ENCODE measurements at places on chromosomes 13 and 19.

GRCh38 chr13:110559429-110559943 is 2.0 kb downstream of the RAB20 start:
- no peak for DNase-seq

DNA sequence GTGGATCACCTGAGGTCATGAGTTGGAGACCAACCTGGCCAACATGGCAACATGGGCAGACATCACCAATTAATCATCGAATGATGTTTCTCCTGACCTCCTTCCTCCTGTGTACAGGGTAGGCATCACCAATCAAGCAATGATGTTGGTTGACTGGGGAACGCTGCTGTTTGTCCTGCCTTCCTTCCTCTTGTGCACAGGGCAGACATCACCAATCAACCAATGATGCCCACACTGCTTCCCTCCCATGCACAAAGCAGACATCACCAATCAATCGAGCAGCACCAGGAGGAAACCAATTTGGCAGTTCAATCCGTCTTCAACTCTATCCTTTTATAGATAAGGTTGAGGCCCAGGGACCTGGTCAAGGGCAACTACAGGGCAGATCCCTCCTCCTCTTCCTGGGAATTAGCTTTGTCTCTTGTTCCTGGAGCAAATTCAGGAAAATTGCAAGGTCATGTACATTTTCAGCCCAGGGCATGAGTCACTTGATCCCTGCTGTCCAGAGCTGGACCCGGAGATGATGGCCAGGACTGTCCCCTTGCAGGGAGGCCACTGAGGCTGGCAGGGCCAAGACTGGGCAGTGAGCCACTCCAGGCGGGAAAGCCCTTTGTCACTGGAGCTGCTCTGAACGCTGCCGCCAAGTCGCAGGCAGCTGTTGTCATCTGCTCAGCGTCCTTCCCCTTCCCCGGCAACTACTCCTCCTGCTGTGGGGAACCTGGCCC is 5.3 kb upstream of the CSNK1G2 start:
- no peak for DNase-seq

GRCh38 chr13:68128297-68128915 is 898.3 kb upstream of the PCDH9 start:
- DNase-seq: no peak

DNA sequence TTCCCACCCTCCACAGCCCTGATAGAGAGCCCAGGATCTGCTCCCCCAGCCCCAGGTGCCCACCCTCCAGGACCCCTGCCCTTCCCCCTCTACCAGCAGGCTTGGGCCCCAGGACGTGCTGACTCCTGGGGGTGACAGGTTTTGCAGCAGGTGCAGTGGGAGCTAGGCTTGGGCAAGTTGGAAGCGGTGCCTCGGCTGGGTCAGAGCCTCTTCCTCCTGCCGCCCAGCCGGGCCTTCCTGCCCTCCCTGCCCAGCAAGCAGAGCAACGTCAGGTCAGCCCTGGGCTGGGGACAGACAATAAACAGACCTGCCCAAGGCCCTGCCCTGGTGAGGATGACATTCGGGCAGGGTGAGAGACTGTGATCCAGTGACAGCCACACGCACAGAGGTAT is 9.2 kb upstream of the NCCRP1 start:
- DNase-seq: no peak

DNA sequence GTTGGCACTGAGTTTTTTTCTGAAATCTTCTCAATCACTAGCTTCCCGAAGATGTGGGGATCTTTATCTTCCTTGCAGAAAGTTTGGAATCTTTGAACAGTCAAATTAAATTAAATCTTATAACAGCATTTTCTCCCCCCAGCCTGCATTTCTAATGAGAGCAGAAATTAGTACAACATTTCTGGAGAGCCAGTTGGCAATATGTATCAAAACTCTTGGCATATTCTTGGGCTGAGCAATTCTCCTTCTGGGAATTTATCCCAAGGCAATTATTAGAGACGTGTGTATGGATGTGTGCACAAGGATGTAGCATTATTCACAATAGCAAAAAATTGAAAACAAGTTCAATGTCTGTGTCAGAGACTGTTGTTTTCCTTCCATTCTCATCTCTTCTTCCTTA is 159.5 kb downstream of the OLFM4 start:
- DNase-seq: no peak

DNA sequence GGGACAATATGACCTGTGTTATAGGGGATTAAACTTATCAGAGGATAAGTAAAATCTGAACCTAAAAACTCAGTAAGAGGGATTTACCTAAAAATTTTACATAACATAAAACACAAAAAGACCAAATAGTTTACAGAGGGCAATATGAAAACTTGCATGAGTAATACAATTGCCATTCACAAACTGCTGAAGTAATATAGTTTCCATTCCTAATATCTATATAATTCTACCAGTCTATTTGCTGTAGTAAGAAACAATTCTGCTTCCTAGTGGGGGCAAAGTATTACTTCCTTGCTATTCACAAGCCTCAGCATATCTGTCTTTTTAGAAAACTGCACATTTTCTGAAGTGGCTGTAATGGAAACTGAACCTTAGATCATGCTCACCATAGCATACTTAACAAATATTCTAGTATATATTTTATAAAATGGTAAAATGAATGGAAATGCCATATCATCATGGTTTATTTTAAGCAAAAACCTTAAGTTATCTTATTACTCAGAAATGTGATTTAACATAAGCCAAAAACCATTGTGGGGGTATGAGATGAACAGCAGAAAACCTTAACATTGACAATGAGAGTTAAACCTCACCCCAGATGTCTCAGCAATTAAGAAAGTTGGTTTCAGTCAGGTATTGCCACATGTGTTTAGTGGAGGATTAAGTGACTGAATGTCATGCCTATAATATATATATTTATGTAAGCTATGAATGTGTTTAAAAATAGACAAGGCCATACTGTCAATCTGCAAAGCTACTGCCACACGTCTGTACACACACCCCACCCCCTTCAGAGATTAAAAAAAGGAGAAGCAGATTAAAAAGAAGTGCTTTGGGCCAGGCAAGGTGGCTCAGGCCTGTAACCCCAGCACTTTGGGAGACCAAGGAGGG is 136.8 kb downstream of the MIPEP start:
- DNase-seq: no peak

GRCh38 chr13:48778610-48779009 is 124.9 kb downstream of the CYSLTR2 start:
- no peak for DNase-seq

DNA sequence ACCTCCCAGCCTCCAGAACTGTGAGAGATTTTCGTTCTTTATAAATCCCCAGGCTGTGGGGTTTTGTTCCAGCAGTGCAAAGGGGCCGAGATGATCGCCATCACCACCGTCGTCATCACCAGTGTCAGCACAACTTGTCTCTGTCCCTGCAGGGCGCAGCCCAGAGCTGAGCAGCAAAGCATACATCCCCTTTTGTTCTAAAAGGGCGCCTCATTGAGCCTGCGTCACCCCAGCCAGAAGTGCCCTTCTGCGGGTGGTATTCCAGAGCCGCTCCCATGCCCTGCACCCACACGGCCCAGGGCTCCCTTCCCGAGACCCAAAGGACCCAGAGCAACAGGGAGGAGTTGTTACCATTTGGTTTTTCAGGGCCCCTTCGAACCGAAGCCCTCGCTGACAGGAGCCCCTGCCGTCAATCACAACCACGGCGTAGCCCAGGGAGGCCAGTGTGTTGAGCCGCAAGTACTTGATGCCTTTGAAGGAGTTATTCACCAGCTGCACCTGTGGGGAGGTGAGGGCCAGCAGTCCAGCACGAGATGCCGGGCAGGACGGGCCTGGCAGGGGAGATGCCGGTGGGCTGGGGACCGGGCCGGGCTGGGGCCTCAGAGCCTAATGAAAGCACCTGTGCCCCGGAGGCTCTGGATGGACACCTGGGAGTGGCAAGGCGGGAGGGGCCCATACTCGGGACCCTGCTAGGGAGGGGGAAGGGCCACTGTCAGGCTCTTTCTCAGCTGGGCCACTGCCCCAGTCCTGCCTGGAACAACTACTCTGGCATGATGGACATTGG is 14.4 kb upstream of the MYDGF start:
- DNase-seq: no peak

- DNase-seq: no peak
Measured at GRCh38 chr19:43609872-43610271, 2.0 kb upstream of the SRRM5 start.

DNA sequence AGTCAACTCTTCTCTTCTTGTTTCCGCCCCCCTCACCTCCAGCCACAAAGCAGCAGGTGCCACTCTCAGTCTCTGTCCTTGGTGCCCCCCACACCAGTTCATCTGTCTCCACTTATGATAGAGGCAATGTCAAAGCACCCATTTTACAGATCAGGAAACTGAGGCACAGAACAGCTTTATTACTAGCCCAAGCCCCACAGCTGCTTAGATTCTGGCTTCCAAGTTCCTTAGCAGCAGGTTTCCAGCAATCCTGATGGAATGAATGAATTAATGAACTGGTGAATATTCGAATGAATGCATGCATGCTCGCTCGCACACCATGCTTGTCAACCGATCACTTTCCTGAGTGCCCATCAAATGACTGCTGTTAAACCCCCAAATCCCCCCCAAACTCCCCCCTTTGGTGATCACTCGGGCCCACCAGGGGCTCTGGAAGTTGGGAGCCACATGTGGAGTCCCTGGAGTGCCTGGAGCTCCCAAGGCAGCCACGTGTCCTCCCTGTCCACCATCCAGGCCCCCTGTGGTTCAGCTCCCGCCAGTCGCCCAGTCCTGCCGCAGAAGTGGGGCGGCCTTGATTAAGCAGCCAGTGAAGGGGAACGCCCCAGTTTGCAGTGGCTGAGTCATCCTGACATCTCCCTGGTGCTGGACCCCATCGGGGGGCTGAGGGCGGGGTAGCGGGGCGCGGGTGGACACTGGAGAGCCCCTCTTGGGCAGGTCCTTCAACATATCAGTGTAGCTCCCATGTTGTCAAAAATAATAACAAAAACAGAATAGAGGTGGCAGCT is 6.8 kb downstream of the PTPRS start:
- no peak for DNase-seq

DNA sequence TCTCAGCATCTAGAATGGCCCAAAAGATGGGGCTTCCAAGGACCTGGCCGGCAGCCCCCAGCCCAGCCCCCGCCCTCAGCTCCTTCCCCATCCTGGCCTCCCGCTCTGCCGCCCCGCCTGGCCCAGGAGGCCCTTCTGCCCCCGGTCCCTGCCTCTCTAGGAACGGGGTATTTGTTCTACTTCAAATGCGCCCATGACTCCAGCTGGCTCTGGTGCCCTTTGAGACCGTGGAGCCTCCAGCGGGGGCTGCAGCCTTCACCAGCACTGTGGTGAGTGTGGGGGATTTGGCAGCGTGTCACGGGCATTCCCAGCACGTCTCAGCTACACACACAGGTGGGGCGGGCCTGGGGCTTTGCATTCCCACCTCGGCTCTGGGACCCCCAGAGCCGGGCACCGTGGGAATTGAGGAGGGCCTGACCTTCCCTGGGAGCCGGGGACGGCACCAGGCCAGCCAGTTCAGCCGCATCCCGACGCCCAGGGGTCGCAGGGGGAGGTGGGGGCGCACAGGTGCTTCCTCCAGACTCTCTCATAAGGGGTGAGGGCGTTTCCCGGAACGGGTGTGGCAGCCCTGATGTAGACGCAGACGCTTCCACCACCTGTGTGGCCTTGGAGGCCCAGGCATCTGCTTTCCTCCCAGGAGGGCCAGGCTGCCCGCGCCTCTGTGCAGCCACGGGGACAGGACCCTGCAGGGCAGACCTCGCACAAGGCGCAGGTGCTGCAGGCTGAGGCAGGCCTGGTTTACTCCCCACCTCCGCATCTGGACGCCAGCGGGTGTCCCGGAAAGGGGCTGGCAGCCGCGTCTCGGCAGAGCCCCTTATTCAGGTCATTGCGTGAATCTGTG is 947 bp downstream of the ATP4B start:
- no peak for DNase-seq
